Activated CD8-positive, alpha-beta memory T cell treated with anti-CD3 and anti-CD28 coated beads for 1 hour (primary cell): ENCODE measurements at places on chromosomes 7 and 10.
A peak's percentile ranks its signal among the peaks of the same experiment; 100 is the strongest.

GRCh38 chr7:64905547-64905946 lies 2.5 kb downstream of the ZNF273 start:
- DNase-seq = no peak

GRCh38 chr7:126449611-126450268 lies 803.0 kb downstream of the GRM8 start:
- no peak for DNase-seq

- no peak for DNase-seq
These were observed 1041.7 kb upstream of the AUTS2 start for GRCh38 chr7:68556537-68556936.

DNA sequence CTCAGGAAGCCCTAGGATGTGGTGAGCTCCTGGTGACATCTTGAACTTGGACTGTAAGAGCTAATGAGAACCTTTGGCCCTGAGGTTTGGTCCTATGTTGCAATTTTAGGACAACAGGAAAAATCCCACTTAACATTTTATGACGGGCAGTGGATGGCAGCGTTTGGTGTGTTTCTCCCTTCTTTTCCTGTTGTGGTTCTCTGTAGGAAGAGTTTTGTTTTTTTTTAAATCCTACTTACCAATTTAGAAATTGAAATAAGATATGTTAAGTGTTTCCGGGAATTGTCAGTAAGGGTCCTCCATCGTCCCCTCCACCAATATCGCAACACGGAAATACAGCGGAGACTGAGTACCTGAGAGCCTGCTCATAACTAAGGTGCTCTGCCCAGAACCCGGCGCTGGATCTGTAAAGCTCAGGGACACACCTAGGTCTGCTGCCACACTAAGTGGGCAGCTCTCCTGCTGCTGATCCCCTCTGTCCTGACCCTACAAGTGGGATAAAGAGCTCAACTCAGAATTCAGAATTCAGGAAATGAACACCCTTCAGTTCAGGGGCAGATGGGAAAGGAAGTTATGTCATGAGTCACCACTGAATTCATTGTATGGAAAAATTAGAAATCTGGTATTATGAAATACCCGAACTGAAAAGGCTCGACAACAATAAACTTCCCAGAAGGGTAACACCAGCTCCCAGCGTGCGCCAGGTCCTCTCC lies 9.1 kb upstream of the PROSER2 start:
- DNase-seq = no peak

- DNase-seq = no peak
These were observed 30.7 kb downstream of the ERCC6 start for GRCh38 chr10:49508249-49508648.

DNA sequence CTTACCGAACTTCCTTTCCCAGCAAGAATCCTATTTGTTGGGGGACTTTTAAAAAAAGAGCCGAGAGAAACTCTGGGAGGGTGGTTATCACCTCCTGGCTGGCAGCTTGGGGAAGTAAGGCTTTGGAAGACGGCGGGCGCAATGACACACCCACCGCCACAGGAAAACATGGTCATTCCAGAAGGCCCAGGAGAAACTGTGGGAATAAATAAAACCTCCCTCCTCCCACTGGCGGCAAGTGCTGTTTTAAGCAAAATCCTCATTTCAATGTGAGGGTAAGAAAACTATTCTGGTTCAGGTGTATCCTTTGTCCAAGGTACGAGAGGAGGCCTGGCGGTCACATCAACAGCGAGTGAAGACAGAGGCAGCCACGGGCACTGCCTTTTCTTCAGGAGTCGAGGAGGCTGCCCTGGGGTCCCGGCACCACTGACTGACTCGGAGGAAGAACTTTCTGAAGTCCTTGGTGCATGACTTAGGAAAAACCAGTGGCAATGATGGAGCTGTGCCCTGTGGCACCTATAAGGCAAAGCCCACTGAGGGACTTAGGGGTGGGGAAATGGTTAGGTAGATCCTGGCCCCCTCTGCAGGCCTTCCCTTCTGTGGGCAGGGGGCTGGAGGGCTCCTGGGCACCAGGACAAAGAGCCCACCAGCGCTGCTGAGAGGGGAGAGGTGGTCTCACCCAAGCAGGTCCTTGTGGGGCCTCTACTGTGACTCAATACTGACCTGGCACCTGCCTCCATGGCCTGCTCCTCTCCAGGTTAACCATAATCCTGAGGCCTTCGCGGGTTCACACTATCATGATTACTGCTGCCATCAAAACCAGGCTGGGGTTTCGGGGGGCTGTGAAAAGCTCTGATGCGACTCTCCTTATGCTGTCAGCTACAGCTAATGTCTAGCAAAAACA lies 21.4 kb downstream of the DNAJB12 start:
- DNase-seq = no peak

- DNase-seq = peak; percentile 38
These were observed 17.5 kb downstream of the ACTA2 start for GRCh38 chr10:88934900-88935672.

GRCh38 chr10:43998021-43998809 lies 349.5 kb upstream of the ZNF32 start:
- no peak for DNase-seq

GRCh38 chr10:31130406-31130805 lies 98.7 kb upstream of the ZNF438 start:
- no peak for DNase-seq

GRCh38 chr10:75127471-75127870 lies 16.0 kb downstream of the SAMD8 start:
- no peak for DNase-seq

DNA sequence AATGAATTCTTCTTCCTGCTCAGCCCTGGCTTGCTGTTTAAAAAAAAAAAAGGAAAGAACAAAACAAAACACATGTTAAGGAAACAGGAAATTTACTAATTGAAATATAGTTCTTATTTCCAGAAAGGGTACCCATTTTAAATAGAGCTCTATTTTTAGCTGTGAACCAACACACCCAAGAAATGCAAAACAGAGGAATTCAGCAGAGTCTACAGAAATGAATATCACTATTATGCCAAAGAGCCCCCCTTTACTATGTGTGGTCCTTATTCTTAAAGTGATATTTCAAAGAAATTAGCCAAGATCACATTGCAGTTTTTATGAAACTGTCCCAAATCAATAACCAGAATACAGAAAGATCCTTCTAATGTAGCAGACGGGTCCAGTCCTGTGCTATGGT lies 53.7 kb downstream of the CCDC6 start:
- no peak for DNase-seq

DNA sequence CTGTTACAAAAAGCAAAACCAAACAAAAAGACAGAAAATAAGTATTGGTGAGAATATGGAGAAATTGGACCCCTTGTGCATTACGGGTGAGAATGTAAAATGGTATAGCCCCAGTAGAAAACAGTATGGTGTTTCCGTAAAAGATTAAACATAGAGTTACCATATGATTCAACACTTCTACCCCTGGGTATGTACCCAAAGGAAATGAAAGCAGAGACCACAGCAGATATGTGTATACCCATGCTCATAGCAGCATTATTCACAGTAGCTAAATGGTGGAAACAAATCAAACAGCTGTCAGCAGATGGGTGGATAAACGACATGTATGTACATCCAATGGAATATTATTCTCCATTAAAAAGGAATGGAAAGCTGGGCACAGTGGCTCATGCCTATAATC lies 42.4 kb downstream of the STARD3NL start:
- no peak for DNase-seq

- DNase-seq = no peak
These were observed 16.8 kb downstream of the GIMAP5 start for GRCh38 chr7:150753826-150754603.

DNA sequence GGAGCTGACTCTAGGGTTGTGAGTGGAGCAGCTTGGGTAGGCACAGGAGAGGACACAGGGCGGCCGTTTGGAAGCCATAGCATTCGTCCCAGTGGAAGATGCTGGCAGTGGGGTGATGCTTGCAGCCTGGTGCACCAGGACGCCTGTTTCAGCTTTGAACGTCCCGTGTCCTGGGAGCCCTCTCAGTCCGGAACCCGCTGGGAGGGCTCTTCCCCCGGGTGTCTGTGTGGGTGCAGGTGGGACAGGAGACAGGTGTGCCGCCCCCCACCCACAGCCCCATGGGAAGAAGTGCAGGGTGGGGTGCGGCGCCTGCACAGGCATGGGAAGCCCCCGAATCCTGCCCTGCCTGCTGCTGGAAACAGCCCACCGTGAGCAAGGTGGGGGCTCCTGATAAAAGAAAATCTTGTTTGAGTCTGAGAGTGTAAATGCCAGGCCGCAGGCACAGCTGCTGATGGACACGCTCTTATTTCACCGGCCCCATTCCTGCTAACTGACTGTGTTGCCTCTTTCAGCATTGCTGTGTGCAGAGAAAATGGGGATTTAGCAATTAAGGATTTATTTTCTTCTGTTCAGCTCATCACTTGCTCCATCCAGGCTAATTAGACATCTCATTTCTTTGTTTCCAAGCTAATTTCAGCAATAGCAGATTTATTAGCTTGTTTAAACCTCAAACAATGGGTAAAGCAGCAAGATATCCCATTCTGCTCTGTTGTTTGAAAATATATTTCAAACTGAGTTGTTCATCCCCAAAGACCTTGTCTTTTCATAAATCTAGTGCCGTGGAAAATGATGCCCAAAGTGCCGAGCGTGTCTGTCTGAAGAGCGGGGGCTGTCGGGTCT lies 54.9 kb upstream of the DPYSL4 start:
- DNase-seq = no peak
